Smooth muscle cell of bladder (primary cell): ENCODE measurements at places on chromosomes 3 and 15. TPM values are rescaled to one million over a fixed set of nuclear protein-coding genes. Genes with fewer than 3 reads are reported as not detected.

The NMB gene
- 1.8 and 2.4 TPM in 2 replicates for total RNA-seq

The TGM5 gene
- not detected in 2 replicates for total RNA-seq

The RYR3 gene
- total RNA-seq = 0.09 TPM in 1 of 2 replicates, not detected in the other

The PXK gene
- 40.1 and 52.6 TPM in 2 replicates for total RNA-seq

The ZPLD1 gene
- 0.28 TPM in 2 replicates for total RNA-seq

The PGBD4 gene
- 1.8 and 2.2 TPM in 2 replicates for total RNA-seq

The ISLR gene
- 79.9 and 157 TPM in 2 replicates for total RNA-seq

The BUB1B gene
- total RNA-seq = 2.4 and 2.9 TPM in 2 replicates

The A4GNT gene
- total RNA-seq = not detected in 2 replicates

The TMEM108 gene
- total RNA-seq = not detected in 2 replicates

The RASA2 gene
- total RNA-seq = 6.8 and 7.4 TPM in 2 replicates

The SAMD7 gene
- total RNA-seq = not detected in 2 replicates

The DNAH12 gene
- under 0.01 and 0.18 TPM in 2 replicates for total RNA-seq

The C3orf49 gene
- not detected in 2 replicates for total RNA-seq

The UTS2B gene
- 0.65 and 0.85 TPM in 2 replicates for total RNA-seq

The LRRC31 gene
- not detected in 2 replicates for total RNA-seq

The BCHE gene
- total RNA-seq = 0.28 and 1.6 TPM in 2 replicates

The SLC12A1 gene
- total RNA-seq = not detected in 2 replicates

The BRK1 gene
- total RNA-seq = 88.9 and 101 TPM in 2 replicates

The CISH gene
- 0.57 and 1.3 TPM in 2 replicates for total RNA-seq

The UBAP1L gene
- 0.71 and 1.4 TPM in 2 replicates for total RNA-seq
